NCI-H2171 (cell line): ENCODE measurements at places on chromosomes 13 and 19.

- DNase-seq: no peak
Measured at GRCh38 chr19:19464339-19465098, 50.8 kb downstream of the TSSK6 start.

DNA sequence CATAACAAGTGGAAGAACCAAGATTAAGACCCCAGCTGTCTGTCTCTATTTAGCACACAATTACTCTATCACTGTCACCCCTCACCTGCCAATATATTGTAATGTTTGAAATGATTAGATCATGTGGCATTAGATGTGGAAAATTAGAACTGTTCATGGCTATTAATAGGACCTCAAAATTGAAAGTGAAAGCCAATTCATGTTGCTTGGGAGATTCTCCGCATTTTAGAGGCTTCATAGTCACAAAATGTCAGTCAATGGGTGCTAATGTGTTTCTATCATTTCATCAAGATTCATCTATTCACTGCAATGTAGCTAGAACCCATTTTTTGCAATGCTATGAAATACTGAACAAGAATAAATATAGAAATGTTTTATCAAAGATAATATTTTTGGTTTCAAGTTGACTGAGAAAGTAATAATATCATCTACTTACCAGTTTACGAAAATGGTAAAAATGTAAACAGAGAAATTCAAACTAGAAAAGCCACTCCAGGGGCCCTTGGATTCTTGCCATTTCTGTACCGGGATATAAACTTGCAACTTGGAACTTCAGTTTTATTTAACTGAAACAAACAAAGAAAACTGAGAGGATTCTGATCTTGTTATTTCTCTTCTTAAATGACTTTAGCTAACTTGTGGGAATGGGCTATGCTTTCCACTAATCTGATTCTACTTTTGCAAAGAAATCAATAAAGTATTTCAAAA is 388.6 kb downstream of the DCT start:
- DNase-seq: no peak

- no peak for DNase-seq
Measured at GRCh38 chr19:23972161-23972560, 57.5 kb downstream of the ZNF726 start.

GRCh38 chr19:13860679-13861391 is 16.1 kb upstream of the NANOS3 start:
- no peak for DNase-seq

GRCh38 chr19:38207543-38207942 is 16.5 kb downstream of the DPF1 start:
- DNase-seq: no peak
